ENCODE measurements at places on chromosomes 7 and 10.

GRCh38 chr7:155603858-155604503, 40.5 kb upstream of the RBM33 start:
- DNase-seq: no peak

GRCh38 chr7:22860784-22861482, 38.3 kb upstream of the TOMM7 start:
- DNase-seq: no peak

DNA sequence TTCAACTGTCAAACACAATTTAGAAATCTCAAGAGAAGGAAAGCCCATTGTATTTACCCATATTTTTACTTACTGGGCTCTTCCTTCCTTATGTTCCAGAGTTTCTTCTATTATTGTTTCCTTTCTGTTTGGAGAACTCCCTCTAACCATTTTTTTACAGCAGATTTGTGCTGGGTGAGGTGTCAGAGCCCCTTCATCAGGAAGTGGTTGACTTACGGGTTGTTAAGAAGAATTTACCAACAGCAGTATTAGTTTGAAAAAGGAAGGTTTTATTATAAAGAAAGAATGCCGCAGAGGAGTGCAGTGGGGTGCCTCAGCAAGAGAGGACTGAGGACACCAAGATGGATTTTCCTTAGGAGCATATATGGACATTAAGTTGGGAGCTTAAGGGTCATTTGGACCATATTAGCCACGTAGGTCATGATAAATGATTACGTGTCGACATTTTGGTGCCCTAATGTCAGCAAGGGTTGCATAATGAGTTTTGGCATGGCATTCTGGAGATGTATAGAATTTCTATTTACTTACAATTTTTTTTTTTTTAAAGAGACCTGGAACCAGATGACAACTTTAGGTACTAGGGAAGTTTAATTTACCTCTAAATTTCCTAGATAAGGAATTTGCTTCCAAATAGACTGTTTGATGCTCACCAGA, 6.3 kb upstream of the TBATA start:
- DNase-seq: no peak

DNA sequence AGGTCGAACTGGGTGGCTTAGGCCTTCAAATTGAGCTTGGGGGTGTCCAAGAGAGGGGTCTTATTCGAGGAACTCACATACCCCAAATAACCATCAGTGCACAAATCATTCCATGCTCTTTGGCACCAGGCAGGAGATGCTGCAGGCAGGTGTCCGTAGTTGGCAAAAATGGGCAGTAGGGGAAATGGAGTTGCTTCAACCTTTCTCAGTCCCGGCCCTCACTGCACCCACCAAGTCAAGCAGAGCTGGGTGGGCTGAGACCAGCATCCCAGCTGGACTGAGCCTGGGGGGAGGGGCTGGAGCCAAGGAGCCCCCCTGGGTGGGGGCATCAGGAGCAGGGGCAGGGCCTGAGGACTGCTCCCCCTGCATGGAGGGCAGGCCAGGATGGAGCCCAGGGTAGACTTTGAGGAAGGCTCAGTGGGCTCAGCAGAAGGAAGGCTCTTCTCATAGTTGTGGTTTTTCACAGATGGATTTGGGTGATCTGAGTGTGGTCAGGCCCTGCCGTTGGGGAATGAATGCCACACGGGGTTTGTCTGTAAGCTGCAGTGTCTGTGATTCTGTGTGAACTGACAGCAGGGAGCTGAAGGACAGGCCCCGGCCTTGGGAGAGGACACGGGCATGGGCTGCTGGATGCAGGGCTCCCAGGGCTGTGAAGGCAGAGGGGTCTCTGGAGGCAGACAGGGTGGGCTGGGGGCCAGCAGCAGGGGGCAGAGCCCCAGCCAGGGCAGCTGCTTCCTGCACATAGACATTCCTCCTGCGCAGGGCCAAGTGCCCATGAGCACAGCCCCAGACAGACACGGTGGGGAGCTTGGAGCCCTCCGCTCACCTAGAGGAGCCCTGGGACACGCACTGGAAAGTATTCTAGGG, 144.5 kb downstream of the ADCY1 start:
- no peak for DNase-seq

- DNase-seq: no peak
Measured at GRCh38 chr7:34675749-34676374, 17.8 kb downstream of the NPSR1 start.

- DNase-seq: no peak
Measured at GRCh38 chr7:106463851-106464611, 179.2 kb upstream of the NAMPT start.

- peak; percentile 79 for DNase-seq
Measured at GRCh38 chr7:44065431-44066110, at the start of gene PGAM2. Gene PGAM2, minus strand, starts transcription at chr7:44065567. Its CDS starts 38 bp downstream, at chr7:44065529.

DNA sequence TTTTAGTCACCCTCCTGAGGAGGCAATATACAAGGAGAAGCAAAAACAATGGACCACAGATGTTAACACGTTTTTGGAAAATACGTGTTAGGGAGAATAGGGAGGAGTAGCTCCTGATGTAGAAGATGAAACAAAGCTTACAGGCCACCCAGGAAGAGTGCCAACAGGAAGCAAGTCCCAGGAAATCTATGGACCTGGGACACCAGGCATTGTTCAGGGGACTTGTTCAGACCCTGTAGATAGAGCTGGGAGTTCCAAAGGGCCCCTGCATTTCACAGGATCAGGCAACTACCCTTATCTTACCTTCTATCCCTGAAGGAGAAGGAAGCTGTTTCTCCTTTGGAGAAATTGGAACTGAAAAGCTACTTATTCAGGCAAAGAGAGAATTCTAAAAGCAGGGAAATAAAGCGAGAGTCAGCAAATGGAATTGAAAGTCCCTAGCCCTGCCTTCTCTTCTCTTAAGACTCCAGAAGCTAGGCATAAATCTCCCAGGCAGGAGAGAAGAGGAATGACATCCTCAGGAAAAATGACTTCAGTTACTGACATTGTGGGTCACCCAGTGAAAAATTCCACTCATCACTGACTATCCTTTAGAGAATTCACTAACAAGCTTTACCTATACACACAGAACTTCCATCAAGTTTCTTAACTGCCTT, 77.7 kb upstream of the FAM3C start:
- no peak for DNase-seq
